Activated CD4-positive, alpha-beta T cell treated with anti-CD3 and anti-CD28 coated beads, Interleukin-2, Interleukin-4, amounts not matched to agents 100 ng/mL and 50 ng/mL, durations not matched to agents 16 hours and 8 hours (primary cell): ENCODE measurements at places on chromosomes 16 and 17.

GRCh38 chr17:64393000-64393402 is 2.3 kb upstream of the PECAM1 start:
- no peak for DNase-seq

GRCh38 chr16:70694088-70694867 is 8.4 kb upstream of the MTSS2 start:
- DNase-seq: no peak

DNA sequence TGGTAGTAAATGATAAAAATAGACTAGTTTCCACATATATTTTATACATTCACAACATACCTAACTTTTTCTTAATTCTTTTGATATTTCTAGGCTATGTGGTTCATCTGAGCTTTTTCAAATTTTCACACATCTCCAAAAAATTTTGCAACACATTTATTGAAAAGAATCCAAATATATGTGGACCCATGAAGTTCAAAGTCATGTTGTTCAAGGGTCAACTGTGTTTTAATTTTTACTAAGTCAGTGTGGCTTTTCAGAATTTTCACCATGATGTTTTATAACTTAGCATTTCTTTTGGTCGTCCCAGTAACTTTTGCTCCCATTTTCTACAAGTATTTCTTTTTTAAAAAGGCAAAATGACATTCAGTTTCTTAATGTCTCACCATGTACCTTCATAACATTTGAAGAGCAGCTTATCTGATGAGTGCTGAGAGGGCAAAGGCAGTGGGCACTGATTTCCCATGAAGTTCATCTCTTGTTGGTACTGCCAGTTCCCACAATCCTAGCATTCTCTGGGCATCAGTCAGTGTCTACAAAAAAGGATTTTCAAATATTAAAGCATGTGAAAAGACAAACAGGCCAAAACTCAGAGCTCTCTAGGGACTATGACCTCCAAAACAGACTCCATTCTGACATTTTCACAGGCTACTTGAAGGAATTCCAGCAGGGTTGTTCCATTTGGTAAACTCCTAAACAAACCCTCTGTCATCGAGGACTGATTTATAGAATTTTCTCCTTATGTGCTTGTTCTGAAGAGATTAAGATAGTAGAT is 80.3 kb downstream of the MRTFB start:
- DNase-seq: no peak

- no peak for DNase-seq
Observed at GRCh38 chr17:46853896-46854444, 2.6 kb downstream of the WNT9B start.

- no peak for DNase-seq
Observed at GRCh38 chr17:28879886-28880571, 17.5 kb downstream of the FLOT2 start.

DNA sequence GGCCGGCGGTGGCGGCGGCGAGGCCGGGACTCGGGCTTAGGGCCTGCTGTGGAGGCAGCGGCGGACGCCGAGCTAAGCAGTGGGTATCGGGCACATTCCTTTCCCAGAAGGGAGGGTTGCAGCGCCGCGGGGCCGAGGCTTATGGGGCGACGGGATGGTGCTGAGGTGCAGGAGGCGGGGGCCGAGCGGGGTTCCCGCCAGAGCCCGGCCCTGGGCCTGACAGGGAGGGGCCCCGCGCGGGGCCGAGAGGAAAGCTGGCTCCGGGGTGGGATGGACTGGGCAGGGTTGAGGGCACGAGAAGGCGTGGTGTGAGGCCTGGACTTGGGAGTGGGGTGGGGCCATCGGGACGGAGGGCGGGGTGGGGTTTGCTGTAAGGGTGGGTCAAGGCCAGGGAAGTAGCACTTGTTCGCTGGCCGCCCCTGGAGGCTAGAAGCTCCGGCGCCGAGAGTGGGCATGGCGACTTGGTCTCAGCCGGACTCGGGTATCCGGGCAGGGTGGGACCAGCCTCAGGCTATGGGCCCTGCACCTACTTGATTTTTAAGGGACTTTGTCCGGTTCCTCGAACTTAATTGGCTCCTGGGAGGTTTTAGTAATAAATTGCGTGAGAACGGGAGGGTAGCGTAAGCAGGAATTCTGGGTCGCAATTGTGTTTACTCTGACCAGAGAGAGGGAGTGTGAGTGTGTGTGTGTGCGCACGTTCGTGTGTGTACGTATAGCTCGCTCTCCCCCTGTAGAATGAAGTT is 396 bp downstream of the NFE2L1 start:
- peak; percentile 68 for DNase-seq

DNA sequence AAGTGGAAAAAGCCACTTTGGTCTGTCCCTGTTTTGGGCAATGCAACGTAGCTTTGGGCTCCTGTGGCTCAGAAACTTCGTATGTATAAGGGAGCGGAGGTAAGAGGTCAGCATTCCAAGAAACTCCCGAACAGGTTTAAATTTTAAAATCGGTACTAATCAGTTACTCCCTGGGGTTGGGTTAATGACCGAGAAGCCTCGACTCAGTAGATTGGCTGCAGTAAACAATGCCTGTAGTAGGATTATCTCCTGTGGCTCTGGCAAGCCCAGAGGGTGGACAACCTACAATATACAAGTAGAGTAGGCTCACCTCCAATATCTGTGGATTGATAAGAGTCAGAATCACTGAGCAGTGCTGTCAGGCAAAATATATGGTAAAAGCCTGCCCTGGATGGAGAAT is 1.6 kb upstream of the GNA13 start:
- no peak for DNase-seq
